ENCODE measurements at places on chromosomes 2 and 18. TPM values are rescaled to one million over a fixed set of nuclear protein-coding genes. Genes with fewer than 3 reads are reported as not detected.

- no peaks in the 10 kb centered on the region for H3K4me1 ChIP-seq
- H3K4me3 ChIP-seq: no peak overlapping the region
- peaks cover 29% of the 10 kb centered on the region for H3K36me3 ChIP-seq
- H3K27me3 ChIP-seq: no peaks in the 10 kb centered on the region
- H3K27ac ChIP-seq: no peak overlapping the region
- no peak for DNase-seq
These were observed 14.1 kb downstream of the ORC4 start for GRCh38 chr2:148006249-148007007.

CDK15 gene
- not detected for total RNA-seq

RPRM gene
- total RNA-seq: 0.24 TPM

- H3K4me3 ChIP-seq: no peak overlapping the region
- H3K36me3 ChIP-seq: no peaks in the 10 kb centered on the region
- DNase-seq: no peak
These were observed 2.3 kb downstream of the IMPA2 start for GRCh38 chr18:11983592-11983991.

DNA sequence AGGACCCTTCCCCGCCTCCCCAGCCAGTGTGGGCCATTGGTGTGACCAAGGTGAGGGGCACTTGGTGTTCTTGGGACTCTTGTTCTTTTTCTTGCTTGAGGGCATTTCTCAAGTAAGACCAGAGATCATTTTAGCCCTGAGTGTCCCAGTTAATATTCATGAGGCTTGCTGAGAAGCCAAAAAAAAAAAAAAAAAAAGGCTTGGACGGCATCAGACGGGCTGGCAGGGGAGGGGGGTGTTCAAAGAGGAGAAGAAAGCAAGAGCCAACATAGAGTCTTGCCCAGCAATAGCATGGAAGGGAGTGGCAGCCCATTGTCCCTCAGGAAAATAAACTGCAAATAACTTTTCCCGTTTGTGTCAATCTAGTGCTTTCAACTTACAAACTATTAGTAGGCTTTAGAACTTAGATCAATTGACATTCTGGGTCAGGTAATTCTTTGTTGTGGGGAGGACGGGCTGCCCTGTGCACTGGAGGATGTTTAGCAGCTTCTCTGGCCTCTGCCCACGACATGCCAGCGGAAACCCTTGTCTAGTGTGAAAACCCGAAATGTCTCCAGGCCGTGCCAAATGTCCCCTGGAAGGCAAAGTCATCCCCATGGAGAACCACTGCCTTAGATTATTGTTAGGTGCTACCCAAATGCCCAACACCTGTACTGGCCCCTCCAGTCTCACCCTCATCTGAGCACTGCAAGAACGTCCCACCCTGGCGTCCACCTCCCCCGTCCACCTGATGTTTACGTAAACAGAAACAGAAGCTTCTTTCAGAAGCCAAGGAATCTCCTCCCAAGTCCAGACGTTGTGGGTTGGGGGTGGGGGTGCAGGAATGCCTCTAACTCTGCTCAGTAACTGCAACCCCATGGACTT lies 163.4 kb downstream of the BCL2 start:
- H3K36me3 ChIP-seq: peaks cover 79% of the 10 kb centered on the region
- H3K27me3 ChIP-seq: no peaks in the 10 kb centered on the region
- no peak for DNase-seq

PGAP1 gene
- 39.5 TPM for total RNA-seq

- no peak overlapping the region for H3K4me3 ChIP-seq
- no peak overlapping the region for H3K27ac ChIP-seq
- no peaks in the 10 kb centered on the region for H3K4me1 ChIP-seq
- no peak for DNase-seq
- no peaks in the 10 kb centered on the region for H3K27me3 ChIP-seq
These were observed 165.0 kb upstream of the SMIM21 start for GRCh38 chr18:75592527-75592926.

GKN1 gene
- total RNA-seq: not detected

WNT10A gene
- total RNA-seq: not detected

GRCh38 chr2:161238265-161238559 lies 70.0 kb upstream of the PSMD14 start:
- DNase-seq: no peak
- H3K36me3 ChIP-seq: peaks cover 16% of the 10 kb centered on the region

GRCh38 chr2:2569306-2569705 lies 238.2 kb upstream of the MYT1L start:
- no peak overlapping the region for H3K4me3 ChIP-seq
- H3K36me3 ChIP-seq: no peaks in the 10 kb centered on the region
- H3K4me1 ChIP-seq: no peaks in the 10 kb centered on the region
- no peak overlapping the region for H3K27ac ChIP-seq
- H3K27me3 ChIP-seq: no peaks in the 10 kb centered on the region

GRCh38 chr2:235054475-235054874 lies 102.7 kb downstream of the SH3BP4 start:
- H3K4me1 ChIP-seq: no peaks in the 10 kb centered on the region
- H3K4me3 ChIP-seq: no peak overlapping the region
- no peak for DNase-seq
- no peaks in the 10 kb centered on the region for H3K36me3 ChIP-seq

STARD6 gene
- total RNA-seq: not detected

DNAJB2 gene
- 43.5 TPM for total RNA-seq

DNA sequence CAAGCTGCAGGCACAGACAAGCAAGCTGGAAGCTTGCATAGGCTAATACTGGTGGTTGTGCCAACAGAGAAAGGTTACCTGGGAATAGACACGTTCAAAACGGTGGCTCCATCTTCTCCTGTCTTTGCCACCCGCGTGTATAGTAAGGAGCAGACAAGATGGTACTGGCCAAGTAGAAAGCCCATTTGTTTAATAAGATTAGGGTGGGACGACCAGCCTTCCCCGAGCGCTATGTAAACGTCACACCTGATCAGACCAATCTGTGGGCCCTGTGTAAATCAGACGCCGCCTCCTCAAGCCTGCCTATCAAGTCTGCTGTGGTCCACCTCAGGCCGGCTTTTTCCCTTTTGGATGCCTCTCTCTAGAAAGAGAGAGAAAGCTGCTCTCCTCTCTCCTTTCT lies 189.2 kb downstream of the LAMA1 start:
- H3K27me3 ChIP-seq: no peaks in the 10 kb centered on the region
- H3K36me3 ChIP-seq: no peaks in the 10 kb centered on the region
- no peak for DNase-seq
- H3K4me1 ChIP-seq: no peaks in the 10 kb centered on the region

GRCh38 chr2:28362991-28363521 lies 29.6 kb upstream of the FOSL2 start:
- H3K4me1 ChIP-seq: peaks cover 86% of the 10 kb centered on the region
- no peaks in the 10 kb centered on the region for H3K27me3 ChIP-seq
- H3K27ac ChIP-seq: no peak overlapping the region
- no peaks in the 10 kb centered on the region for H3K36me3 ChIP-seq
- no peak overlapping the region for H3K4me3 ChIP-seq

QPCT gene
- not detected for total RNA-seq

ALPP gene
- not detected for total RNA-seq

GRCh38 chr2:22270341-22270740 lies 1114.6 kb upstream of the KLHL29 start:
- H3K4me1 ChIP-seq: no peaks in the 10 kb centered on the region
- H3K27ac ChIP-seq: no peak overlapping the region
- H3K27me3 ChIP-seq: no peaks in the 10 kb centered on the region
- no peak overlapping the region for H3K4me3 ChIP-seq

POTEI gene
- not detected for total RNA-seq

UGT1A5 gene
- not detected for total RNA-seq

All from activated CD8-positive, alpha-beta T cell treated with anti-CD3 and anti-CD28 coated beads, Interleukin-2, amount 10 ng/mL, durations not matched to agents 7 days and 5 days (primary cell).